ENCODE measurements at places on chromosomes 3 and 15.

GRCh38 chr3:191915712-191916111 is 454.7 kb downstream of the PYDC2 start:
- no peak for DNase-seq

GRCh38 chr15:71971905-71972304 is 146.0 kb downstream of the MYO9A start:
- DNase-seq, result no peak

DNA sequence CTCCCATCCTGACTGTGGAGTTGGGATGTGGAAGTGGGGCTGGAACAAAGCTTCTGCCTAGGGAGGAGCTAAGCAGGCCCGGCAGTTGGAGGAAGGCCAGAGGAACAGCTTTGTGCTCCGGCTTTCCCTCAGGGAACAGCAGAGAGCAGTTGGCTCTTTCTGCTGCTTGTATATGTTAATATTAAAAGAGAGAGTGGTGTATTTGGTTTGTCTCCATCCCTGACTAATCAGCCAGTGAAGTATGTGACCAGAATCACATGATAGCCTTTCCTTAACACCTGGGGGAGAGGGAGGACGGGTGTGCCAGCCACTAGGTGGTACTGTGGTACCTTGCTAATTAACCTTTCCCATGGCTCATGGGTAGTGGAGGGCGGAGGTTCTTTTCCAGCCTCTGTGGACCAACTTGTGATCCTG is 10.0 kb downstream of the EIF2B5 start:
- DNase-seq, result peak; percentile 74

- no peak for DNase-seq
These were observed 85.1 kb downstream of the AP4E1 start for GRCh38 chr15:50993598-50993997.

- no peak for DNase-seq
These were observed 84.3 kb downstream of the ADAMTS7 start for GRCh38 chr15:78726870-78727551.

- DNase-seq, result no peak
These were observed 11.2 kb downstream of the ZXDC start for GRCh38 chr3:126464494-126464893.

GRCh38 chr3:7567160-7567559 is 706.2 kb downstream of the GRM7 start:
- no peak for DNase-seq

- DNase-seq, result no peak
These were observed 72.6 kb upstream of the DPH6 start for GRCh38 chr15:35618260-35619188.

DNA sequence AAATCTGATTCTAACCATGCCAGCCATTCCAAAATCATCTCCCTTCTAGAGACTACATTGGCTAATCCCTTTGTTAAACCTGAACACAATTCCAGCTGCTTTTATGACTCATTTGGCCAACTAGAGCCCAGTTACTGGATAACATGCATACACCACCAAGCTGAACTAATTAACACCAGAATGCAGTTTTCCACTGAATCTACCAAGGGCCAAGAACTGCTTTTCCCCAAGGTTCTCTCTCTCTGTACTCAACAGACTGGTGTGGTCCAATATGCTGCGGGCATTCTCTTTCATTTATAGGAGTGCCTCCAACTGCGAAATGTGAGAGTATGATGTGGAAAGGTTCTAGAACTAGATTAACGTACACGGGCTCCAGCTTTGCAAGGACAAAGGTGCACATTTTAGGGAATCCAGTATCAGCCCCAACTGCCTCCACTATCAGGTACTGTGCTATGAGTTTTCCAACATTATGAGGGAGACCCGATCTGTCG is 1.5 kb downstream of the CHSY1 start:
- DNase-seq, result no peak

DNA sequence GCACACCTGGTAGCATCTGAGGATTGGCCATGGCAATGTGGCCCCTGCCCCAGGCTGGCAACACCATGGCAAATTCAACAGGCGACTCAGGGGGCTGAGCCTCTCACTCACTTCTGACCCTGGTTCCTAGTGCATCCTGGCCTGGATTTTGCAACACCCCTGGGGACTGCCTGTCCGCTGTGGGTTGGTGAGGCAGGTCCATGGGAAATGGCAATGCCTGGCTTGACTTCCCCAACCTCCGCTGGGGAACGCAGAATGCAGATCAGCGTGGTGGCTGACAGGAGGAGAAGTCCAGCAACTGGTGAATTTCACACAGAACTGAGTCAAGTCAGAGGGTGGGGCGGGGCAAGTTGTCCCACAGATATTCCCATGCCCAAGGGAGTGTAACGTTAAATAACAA is 3.9 kb upstream of the PSTPIP1 start:
- no peak for DNase-seq

DNA sequence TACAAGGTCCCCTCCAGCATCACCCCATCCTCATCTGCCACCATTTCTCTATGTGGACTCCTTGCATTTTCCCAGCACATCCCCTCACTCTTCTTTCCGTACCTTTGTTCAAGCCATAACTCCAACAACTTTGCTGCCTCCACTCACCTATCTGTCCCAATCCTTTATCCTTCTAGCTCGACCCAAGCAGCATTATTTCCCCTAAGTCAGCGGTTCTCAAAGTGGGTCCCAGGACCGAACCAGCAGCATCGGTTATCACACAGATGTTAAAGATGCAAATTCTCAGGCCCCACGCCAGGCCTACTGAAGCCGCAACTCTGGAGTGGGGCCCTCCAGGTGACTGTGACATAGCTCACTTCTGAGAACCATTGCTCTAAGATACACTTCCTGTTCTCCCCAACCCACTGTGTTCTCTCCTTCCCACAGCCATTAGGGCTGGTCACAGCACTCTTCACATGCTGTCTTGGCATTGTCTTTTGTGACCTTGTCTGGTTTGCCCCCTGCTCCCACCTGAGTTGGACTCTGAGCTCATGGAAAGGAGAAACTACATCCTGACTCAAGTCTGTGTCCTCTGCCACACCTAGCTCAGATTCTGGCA is 56.2 kb downstream of the AAGAB start:
- DNase-seq, result no peak

DNA sequence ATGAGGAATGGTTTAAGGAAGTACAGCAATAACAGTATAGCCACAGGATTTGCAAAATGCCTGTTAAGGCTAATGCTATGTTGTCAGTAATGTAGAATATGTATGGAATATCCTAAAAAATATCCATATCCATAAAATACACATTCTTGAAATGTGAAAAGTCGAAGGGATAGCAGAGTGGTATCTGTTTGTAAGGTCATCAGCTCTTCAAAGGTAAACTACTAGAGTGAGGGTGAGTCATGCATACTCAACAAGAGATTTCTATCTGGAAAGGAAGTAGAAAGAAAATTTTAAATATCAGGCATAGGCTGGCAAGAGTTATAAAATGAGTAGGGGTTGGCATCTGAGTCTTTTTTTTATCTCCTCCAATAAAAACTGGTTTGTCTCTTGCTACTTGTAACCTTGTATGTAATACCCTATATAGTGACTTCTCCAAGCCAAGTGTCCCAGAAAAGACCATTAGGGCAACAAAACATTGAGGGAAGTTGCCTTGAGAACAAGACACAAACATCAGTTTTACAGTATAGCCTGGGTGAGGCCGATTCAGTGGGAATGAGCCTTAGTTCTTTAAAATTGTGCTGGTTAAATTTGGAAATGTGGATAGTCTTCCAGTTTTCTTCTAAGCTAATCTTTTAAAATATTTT is 103.1 kb downstream of the SPATA16 start:
- DNase-seq, result no peak

DNA sequence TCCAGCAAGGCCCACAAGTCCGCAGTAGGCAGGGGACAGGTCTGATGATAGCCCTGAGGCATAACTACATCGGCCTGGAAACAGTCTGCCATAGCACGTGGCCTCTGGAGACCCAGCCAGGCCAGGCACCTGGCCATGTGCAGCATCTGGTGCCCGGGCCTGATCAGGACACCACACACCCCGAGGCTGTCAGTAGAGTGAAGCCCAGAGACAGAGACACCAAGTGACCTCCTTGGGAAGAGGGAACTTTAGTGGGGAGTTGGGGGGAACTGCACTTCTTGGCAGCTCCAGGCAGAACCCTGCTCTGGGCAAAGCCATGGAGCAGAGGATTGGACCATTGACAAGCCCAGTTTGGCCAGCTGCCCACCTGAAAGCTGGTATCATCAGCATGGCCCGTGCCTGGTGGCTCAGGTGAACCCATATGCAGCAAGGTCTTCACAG is 1.2 kb downstream of the SHISA5 start:
- peak; percentile 32 for DNase-seq

DNA sequence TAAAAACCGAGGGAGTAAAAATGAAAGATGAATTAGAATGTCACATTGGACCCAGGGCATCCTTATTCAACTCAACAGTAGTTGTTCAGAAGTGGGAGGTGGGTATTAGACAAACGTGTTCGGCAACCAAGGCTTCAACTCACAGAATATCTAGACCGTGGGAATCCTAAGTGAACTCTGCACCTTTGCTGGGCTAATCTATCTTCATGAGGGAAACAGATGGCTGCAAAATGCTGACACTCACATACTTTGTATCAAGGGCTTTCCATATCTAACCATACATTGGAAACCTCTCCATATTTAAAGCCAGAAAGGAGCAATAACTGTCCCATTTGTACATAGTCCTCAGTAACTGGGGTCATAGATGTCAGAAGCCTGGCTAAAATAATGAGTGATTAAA is 20.9 kb downstream of the PLSCR1 start:
- DNase-seq, result no peak

DNA sequence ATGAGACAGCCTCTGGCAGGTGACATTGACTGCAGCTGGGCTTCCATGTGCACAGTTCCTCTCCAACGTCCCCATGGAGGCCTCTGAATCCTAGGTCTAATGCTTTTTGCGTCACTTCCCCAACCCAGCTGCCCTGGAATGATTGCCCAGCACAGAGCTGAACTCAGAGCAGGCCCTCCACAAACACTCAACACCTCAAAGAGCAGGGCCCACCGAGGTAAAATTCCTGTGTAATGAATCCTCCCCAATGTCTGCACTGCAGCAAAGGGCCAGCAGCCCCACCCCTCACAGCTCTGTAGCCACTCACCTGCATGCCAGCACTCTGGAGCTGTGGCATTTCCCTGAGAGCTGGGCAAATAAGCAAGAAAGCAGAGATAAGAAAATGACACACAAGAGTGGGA is 42.6 kb upstream of the DUSP7 start:
- no peak for DNase-seq

DNA sequence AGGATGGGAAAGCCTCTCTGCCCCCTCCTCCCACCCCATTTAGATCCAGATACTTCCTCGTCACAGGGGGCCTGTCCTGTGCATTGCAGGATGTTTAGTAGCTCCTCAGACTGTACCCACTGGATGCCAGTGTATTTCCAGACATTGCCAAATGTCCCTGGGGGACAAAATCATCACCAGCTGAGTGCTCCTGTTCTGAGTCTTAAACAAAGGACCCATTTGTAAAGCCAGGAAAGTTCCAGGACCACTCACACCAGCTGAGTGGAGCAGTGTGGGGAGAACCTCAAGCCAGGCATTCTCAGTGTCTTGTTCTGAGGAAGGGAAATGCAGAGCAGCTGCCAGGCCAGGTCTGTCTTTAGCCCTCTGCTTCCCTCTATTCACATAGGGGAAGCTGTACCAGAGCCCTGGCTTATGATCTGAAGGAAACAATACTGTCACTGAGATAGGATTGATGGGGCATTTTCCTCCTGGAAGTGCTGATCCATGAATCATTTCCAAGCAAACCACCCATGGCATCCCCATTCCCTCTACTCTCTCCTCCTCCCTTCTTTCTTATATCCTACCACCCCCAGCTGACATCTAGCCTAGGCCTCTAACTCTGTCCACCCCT is 67.4 kb upstream of the MEX3B start:
- no peak for DNase-seq

DNA sequence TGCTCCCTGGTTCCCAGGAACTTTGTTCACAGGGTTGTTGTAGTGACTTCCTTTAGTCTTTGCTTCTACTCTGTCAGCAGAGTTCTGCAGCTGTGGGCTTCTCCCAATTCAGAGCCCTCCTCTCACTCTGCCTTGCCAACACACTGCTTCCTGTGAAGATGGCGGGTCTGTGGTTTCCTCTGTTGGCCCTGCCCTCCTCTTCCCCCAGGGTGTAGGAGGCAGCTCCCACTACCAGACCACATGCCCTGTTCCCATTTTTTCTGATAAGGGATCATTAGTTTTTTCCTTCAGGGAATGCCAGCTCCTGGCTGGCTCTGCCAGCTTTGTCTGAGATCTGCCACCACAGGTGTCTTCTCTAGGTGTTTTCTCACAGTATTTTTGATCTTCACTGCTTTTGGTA is 12.7 kb downstream of the SPSB4 start:
- DNase-seq, result no peak

DNA sequence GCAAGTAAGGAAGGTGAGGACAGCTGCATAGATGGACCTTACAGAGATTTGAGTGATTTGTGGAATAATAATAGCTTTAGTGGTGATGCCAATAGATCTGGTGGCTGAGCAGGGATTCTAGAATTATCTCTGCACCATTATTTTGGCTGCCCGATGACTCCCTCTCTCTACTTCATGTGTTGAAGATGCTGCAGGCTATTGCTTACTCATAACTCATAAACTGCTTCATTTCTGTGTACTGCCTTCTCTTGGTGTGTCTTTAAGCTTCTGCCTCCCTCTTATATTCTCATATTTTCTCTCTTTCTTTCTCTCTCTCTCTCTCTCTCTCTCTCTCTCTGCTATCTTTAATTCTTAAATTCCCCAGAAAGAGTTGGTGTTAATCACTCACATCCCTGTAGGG is 256.0 kb upstream of the TRIM42 start:
- DNase-seq, result no peak

DNA sequence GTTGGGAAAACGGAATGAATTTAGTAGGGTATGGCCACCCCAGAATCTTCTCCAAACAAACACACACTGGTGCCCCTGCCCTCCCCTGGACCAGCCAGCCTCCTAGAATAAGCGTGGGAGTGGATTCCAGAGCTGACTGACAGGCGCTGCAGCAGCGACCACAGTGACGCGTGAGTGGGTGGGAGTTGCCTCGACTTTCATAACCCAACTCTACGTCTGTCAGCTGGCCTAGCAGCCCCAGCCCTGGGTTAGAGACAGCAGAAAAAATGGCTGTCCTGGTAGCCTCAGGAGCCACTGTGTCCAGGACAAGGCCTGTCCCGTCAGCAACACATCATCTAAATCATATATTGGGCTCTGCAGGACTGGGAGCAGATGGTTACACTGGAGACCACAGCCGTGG is 10.0 kb downstream of the PLA2G4B start:
- no peak for DNase-seq

GRCh38 chr3:150090877-150091276 is 120.2 kb upstream of the PFN2 start:
- DNase-seq, result no peak

- no peak for DNase-seq
These were observed 307.3 kb upstream of the RBMS3 start for GRCh38 chr3:28973609-28974008.

GRCh38 chr3:156389449-156389950 is 165.4 kb downstream of the SSR3 start:
- no peak for DNase-seq

Data from mucosa of gallbladder (tissue), 1 donor.